NCI-H187 treated with DMSO at 0.1 percent for 48 hours (cell line): ENCODE measurements at places on chromosomes 2 and 18.
A peak's percentile ranks its signal among the peaks of the same experiment; 100 is the strongest.

DNA sequence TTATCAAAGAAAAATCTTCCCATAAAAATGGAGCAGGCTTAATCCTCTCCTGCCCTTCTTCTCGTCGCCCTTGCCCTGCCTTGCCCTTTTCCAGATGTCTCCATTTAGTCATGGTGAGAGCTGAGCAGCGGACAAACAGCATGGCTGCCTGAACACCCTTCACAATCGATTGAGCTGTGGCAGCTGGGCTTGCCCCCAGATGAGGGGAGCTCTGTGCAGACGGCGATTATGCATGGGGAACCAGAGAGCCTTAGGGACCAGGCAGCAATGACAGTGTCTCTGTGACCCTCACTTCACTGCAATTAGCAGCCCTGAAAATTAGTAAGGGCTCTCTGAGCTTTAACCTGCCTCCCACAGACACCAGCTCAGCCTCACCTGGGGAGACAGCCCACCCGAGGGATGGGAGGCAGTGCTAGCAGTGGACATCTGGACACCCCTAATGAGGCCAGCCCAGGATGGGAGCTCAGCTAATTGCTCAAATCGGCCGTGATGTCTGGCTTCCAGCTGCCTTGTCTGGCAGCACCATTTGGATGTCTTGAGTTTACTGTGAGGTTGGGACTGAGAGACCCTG lies 365.7 kb downstream of the TNS1 start:
- no peak for DNase-seq

DNA sequence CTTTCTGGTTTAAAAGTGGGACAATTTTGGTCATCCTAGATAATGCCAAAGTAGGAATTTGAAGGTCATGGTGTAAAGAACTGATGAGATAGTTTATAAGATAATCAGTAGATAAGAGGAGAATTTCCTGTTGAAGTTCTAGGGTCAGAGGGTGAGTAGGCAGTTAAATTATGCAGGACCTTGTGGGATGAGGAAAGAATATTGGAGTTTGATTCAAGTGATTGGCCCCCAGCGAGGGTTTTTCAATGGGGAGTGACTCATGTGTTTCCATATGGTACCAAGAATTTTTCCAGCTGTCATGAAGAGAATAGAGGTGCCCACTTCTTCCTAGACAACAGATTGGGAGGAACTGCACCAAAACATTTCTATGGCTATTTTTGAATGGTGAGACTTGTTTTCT lies 940.2 kb upstream of the ZEB2 start:
- no peak for DNase-seq

DNA sequence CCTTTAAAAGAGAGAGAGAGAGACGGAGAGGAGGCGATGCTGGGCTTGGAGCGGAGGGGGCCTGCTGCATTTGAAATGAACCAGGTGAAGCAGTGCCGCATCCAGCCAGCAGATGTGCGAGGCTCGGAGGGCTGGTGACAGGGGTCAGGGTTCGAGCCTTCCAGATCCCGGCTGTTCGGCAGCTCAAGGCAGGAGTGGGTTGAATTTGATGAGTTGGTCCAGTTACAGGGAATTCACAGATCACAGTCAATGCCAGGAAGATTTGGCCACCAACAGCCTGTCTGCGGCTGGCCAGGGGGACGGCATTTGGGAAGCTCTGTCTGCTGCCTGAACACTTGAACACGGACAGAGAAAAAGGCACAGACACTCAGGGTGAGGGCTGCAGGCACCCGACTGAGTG lies 48.6 kb downstream of the PTGR3 start:
- DNase-seq: no peak

DNA sequence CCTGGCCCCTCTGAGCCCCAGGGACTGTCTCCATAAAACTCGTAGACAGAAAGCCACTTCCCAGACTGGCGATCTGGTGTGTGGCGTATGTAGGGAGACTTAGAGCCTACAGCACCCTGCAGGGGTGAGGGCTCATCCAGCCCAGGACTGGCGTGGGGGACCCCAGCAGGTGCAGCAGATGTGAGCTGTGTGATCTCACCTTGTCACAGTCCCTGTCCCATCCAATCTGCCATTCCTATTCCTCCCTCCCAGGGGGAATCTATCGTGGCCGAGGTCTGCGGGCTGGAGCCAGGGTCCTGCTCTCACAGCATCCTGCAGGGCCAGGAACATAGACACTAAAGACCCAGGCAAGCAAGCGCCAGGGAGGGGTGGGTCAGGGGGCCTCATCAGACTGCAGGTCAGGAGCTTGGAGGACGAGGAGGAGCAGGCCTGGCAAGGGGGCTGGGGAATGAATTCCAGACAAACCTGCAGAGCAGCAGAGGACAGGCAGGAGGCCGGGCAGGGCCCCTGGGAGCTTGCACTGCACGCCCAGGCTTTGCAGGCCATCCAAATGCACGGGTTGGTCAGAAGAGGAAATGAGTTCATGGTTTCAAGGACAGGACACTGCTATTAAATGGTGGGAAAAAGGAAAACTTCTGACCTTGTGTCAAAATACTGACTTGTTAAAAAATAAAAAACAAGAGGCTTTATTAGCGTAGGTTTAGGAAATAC lies 32.5 kb downstream of the HS6ST1 start:
- no peak for DNase-seq

- no peak for DNase-seq
Observed at GRCh38 chr2:2095360-2096093, 235.5 kb downstream of the MYT1L start.

- DNase-seq: no peak
Observed at GRCh38 chr2:176147210-176147799, 4.0 kb upstream of the HOXD4 start.

DNA sequence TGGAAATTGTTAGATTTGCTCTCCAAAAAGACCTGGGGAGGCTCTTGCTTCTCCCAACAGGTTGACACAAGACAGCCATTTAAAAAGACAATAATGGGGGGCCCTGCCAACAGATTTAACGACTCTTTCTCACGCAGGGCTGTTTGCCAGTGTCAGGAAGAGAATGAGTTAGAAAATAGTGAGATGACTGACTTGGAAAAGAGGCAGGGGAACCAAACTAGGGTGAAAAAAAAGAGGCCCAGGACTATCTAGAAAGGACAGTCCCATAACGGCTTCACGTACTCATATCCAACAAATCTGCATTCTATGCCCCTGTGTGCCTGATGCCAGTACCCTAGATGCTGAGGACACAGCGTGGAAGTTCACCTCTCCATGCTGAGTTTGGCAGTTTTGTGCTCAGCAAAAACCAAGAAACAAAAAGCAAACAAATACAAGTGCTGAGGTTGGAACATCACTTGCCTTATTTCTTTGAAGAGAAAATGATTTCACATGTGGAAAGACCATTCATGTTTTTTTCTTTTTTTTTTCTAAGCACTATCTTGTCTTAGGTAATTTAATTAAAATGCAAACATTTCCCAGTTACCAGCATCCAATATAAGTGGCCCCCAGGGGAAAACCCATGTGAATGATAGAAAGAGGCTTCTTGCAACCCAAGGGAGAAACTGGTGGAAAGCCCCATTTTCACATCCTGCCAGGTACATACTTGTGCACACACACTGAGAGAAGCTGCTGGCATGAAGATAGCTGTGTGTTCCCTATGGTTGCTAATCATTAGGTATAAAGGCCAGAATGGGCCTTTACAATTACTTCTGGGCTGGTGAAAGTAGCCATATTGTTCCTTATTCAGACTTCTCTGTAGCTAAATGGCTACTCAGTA lies 10.6 kb upstream of the WIPF1 start:
- DNase-seq: no peak

- DNase-seq: no peak
Observed at GRCh38 chr18:44786257-44786656, 105.6 kb downstream of the SETBP1 start.

DNA sequence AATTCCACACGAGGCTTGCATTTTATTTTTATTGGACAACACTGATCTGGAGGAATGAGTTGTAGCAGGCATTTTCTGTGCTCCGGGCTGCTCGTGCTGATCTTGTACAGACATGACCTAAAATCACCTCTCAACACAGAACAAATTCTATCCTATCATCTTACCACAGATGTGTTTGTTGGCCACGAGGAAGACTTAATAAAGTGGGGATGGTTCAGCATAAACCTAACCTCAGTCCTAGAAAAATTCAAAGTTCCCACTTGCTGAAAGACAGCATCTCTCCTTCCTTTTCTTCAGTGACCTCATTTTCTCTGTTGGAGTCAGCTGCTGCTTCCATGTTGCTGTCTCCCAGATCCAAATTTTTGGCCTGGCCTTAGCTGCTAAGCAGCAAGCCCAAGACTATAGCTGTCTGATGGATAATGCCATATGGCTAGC lies 45.3 kb downstream of the RBKS start:
- no peak for DNase-seq

DNA sequence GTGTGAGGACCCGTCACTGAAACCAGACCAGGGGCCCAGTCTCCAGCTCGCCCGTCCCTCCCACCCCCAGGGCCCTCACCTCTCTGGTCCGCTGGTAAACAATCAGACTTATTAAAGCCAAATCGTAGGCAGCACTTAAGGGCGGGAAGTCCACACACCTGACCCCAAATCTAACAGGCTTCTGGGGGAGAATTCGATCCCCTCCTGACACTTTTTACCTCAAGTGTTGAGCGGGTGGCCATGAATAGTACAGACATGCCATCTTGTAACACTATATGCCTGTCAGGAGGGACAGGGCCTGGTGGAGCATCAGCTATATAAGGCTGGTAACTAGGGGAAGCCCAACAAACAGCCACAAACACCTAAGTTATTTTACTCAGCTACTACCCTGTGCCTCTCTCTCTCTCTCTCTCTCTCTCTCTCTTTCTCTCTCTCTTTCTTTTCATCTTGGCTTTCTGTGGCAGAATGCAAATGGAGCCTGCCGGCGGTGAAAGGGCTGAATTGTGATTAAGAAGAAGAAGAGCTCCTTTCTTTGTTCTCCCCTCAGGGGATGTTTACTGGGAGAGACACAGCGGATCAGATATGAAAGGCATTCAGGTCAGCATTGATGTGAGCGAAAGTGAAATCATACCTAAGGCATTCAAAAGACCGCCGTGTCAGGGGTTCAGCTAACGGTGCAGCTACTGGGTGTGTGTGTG lies 9.5 kb downstream of the ZEB2 start:
- no peak for DNase-seq

GRCh38 chr2:42494355-42495233 lies 812 bp upstream of the KCNG3 start:
- DNase-seq: peak; percentile 88

GRCh38 chr2:197028230-197028629 lies 101.7 kb upstream of the PGAP1 start:
- DNase-seq: no peak

- no peak for DNase-seq
Observed at GRCh38 chr2:101625387-101625786, 72.1 kb upstream of the MAP4K4 start.

DNA sequence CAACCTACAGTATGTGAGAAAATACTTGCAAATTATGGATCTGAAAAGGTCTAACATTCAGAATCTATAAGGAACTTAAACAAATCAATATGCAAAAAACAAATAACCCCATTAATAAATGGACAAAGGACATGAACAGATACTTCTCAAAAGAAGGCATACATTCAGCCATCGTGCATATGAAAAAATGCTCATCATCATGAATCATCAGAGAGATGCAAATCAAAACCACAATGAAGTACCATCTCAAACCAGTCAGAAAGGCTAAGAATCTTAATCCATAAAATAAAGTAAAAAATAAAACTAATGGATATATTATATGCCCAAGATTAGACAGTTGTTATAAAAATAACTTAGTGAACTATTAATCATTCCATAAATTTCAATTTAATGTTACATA lies 154.0 kb downstream of the CALCRL start:
- no peak for DNase-seq

GRCh38 chr18:12310762-12311161 lies 2.7 kb downstream of the TUBB6 start:
- no peak for DNase-seq

DNA sequence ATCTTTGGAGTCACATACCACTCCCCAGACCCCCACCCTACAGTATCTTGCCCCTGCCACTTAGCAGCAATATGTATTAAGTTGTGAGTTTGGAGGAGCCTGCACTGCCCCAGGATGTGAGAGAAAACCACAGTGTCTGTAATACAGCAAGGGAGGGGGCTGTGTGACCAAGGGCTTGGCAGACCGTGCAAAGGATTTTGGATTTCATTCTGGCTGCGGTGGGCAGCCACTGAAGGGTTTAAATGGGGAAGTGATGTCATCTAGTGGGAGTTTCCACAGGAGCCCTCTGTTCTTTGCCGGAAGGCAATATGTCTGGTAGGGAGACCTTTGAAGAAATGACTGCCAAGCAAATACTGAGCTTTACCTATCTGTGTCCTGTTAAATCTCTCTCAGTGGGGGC lies 202.4 kb downstream of the FHOD3 start:
- DNase-seq: no peak

GRCh38 chr18:6860804-6861448 lies 131.4 kb downstream of the ARHGAP28 start:
- no peak for DNase-seq

DNA sequence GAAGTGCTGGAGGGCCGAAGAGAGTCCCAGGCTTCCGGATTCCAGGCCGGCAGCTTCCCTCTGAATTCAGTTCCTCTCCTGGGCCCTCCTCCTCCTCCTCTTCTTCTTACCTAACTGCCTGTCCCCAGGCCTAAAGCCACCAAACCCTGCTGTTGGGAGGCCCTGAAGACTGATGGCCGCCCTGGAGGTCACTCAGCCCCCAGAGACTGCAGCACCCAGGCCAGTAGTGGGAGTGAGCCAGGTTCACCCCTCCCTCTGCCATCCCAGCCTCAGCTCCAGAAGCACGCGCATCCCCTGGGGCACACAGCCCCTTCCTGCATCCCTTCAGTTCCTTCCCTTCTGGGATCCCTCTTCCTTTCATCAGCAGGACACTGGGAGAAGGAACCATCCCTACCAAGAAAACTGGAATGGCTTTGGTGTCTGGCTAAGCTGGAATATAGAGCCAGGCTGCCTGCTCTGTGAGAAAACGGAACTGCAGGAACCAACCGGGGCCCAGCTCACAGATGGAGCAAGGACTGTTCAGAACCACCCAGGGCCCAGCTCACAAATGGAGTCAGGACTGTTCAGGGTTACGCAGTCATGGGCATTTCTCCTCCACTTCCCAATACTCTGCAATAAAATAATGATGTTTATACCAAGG lies 127.4 kb downstream of the NDUFA10 start:
- no peak for DNase-seq

- DNase-seq: peak; percentile 24
Observed at GRCh38 chr2:158984604-158985135, 16.2 kb downstream of the TANC1 start.

DNA sequence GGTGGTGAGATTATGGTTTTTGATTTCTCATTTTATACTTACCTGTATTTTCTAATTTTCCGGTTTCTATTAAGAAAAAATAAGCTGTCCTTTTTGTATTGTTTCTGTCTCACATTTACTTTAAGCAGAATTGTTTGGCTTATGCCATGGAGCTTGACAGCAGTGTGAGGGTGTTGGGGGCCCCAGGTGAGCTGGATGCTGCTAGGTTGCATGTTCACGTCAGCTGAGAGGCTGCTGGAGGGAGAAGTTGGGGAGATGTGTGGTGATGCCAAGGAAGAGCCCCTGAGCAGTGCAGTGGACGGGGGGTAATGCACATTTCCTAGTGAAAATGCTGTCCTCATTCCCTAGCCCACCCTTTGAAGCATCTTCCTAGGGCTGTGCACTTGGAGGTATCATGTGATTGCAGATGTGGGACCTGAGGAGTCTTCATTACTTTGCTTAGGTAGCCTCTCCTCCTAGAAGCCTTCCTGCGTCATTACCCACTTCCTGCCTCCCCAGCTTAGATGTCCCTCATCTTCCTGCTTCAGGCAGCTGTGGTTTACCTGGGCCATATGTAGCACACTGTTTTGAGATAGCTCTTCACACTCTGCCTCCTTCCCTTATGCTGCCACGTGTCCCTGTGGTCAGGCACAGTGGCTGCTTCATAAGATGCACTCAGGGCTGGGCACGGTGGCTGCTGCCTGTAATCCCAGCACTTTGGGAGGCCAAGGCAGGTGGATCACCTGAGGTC lies 16.2 kb downstream of the ATG16L1 start:
- DNase-seq: no peak
